ENCODE measurements at places on chromosomes 11 and 22.

GRCh38 chr11:60852117-60852981 lies 3.4 kb downstream of the PTGDR2 start:
- DNase-seq, result no peak

- no peak for DNase-seq
Measured at GRCh38 chr11:84549217-84549616, 1077.9 kb downstream of the DLG2 start.

GRCh38 chr11:69664901-69665300 lies 10.3 kb downstream of the LTO1 start:
- no peak for DNase-seq

DNA sequence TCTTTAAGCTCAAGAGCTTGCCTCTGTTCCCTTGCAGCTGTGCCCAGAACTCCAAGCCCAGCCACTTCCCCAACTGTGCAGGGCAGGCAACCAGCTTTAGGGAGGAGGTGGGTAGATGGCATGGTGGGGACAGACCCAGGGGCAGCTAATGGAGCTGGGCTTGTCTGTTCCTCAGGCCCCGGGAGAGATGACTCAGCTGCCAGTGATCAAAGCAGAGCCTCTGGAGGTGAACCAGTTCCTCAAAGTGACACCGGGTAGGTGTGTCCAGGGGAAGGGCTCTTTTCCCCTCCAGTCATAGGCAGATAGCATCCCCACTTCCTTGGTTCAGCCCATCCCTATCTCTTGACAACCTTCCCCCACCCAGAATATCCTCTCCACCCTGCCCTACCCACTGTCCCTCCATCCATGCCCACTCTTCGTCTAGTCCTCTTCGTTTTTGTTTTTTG lies 32.4 kb downstream of the CREB3L1 start:
- DNase-seq, result no peak

DNA sequence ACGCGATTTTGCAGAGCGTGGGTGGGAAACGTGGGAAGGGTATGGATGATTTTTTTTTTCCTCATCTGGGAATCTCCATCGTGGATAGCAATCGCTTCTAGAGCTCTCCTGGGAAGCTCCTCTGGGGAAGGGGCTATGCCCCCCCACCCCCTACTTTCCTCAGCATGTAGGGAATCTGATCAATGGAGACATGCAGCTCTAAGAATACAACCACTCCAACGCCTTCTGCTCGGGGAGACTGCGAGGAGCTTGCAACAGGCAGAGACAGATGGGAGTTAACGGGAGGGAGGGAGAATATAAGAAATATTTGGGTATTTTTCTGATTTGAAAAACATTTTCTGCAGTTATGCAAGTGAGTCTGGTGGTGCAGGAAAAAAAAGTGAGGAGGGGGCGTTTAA lies 104.6 kb upstream of the HSD17B12 start:
- no peak for DNase-seq

GRCh38 chr11:115920092-115920461 lies 415.9 kb upstream of the CADM1 start:
- no peak for DNase-seq

DNA sequence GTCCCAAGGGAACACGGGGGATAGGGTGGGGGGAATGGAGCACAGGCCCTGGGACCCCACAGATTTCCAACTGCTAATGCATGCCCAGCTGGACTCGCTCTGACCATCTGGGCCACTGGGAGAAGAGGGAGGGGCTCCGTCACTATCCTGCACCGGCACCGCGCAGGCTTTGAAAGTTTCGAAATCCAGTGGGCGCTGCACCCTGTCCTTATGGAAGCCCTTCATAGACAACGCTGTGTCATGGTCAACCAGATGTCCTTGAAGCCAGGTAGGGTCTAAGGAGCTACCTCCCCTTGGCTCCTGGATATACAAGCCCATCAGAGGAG lies 30.1 kb downstream of the LRRC10B start:
- no peak for DNase-seq

DNA sequence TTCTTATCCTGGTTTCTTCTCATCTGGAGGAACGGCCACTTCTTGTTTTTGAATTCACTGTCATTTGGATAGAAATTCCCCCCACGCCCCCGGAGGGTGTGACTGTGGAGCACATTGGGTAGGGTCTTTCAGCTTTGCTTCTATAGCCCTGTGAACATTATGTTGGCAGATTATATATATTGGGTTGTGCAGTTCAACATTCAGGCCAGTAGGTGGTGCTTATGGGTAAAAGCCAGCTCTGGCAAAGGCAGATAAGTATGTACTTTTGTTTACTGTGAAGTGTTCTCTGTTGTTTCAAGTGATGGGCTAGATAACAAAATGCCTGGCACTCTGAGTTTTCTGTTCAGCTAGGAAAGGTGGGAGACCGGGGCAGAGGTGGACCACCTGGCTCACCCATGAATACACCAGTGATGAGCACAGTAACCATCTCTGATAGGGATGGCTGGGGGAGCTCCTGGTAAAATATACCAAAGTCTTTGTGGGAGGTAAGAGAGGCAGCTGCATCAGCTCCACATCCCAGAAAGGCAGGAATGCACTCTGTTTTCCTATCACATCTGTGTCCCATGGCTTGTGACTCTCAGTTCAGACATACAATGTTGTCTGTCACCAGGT lies 1348.2 kb upstream of the RAG2 start:
- DNase-seq, result no peak

DNA sequence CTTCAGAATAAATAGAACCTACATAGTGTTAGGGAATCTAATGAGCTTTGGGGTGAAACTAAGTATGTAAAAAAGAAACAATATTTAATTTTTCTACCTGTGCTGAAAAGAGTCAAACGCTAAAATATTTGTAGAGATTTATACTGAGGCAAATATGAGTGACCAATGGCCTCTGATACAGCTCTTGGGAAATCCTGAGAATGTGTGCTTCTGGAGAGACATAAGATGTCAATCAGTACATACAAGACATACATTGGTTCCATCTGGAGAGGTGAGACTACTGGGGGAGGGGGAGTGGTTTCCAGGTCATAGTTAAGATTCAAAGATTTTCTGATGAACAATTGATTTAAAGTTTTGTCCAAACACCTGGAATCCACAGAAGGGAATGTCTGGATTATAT lies 970 bp downstream of the ASRGL1 start:
- DNase-seq, result no peak

DNA sequence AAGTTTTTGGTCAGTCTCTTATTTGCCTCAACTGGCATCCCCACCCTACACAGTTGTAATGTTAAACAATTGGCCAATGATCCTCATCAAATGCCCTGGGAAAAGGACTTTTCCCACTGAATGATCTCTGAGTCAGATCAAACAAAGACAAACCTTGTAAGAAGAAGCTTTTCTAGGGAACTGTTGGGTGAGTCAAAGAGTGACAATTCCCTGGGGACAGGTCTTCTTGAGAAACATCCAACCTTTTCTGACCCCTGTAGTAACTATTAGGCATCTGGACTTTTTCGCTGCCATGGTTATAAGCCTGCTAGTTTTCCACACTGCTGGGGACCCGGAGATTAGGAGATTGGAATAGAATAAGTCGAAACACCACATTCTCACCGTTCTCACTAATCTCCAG lies 789.8 kb upstream of the API5 start:
- DNase-seq, result no peak

DNA sequence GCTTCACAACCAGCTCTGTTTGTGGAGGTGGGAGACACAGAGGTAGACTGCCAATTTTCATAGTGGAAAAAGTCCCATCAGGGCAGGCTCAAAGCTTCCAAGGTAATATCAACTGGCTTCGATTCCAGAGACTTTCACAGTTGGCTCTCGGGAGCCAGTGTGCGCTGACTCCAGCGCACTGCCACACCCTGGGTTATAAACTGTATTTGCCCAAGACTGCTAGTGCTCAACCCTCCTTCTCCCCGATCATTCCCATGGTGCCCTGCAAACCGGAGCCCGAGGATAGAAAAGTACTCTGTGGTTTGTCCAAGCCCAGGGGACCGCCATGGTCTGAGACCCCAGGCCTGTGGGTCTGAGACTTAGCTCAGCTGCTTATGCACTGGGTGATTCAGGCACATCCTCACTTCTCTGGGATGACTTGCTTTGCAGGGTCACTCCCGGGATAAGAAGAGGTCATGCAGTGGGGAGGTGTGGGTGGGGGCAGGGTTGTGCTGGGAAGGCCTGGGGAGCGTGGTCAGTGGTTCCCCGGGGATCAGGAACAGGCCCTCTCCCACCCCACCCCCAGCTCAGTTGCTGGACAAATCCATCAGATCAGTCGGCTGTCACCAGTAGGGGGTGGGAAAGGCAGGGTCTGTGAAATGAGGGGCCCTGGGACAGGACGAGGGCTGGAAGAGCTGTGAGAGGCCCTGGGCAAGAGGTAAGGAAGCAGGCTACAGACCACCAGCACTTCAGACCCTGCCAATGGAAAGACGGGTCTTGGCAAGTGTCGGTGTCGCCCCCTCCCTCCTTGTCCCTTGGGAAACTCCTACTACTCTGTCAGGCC lies 26.7 kb upstream of the PICK1 start:
- no peak for DNase-seq

GRCh38 chr11:59173080-59173963 lies 1.4 kb downstream of the DTX4 start:
- DNase-seq, result no peak

DNA sequence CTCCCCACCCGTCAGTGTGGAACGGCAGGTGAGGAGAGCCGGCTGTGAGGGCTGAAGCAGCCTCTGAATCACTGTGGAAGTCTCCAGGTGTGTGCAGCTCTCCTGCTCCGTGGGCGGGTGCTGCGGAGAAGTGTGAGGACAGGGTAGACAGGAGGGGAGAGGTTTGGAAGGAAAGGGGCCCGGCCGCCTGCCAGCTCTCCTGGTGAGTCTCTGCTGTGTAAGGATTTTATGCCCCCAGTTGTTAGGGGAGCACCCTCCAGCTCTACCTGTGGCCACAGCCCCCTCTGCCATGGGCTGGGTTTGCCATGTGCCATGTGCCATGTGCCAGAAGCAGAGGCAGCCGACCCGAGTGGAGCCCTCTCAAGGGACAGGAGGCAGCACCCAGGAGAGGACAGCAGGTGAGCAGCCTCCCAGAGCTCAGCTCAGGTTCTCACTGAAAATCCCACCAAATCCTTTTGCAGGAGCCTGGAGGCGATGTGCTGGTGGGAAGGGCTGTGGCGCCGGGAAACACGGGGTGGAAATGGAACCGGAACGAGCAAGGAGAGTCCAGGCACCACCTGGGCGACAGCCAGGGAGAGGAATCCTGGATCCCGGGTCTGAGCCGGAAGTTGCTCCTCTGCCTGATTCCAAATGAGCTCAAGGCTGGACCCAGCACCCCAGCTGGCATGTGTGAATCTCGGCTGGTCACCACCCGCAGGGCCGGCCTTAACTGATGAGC lies 804.4 kb downstream of the BRD1 start:
- no peak for DNase-seq

GRCh38 chr11:2870969-2871680 lies 14.4 kb downstream of the CDKN1C start:
- DNase-seq, result no peak

DNA sequence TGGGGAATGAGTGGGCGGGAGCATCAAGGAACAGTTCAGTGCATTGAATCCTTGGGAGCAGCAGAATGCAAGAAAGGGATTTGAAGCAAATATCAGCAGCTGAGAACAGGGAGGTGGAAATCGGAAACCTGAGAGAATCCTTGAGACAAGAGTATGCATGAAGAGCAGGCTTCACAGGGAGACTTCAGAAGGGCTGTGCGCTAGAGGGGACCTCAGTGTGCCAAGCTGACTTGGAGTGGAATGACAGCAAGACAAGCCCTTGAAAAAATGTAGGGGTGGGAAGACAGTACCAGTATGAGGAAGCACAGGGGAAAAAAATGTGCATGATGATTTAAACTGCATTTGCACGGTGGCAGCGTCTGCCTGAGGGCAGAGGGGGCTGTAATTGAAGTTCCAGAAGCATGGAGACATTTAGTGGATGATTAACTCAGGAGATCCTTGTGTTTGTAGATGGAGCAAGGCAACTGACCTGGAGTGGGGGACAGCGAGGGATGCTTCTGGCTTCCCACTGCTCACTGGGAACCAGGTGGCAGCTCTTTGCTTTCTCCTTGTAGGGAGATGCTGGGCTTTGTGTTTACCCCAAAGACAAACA lies 204.9 kb upstream of the PLET1 start:
- no peak for DNase-seq

- no peak for DNase-seq
Measured at GRCh38 chr11:64036087-64037026, 626 bp downstream of the FLRT1 start.
